ENCODE measurements at places on chromosomes 16 and 17.

DNA sequence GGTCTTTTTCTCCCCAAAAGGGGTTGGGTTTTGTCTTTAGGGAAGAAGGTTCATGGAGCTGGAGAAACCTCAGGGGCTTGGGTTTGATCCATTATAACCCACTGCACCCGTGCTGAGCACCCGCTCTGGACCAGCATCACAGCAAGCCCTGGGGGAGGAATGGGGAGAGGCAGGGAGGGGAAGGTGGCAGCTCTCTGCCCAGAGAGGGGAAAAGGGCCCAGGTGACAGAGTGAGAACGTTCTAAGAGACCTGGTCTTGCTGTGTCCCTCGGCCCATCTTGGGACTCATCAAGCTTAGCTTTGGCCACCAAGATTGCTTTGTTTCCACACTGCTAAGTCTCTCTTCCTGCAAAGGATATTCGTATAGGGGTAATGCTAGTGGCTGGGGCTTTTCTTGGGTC is 38.2 kb upstream of the TAC4 start:
- no peak for DNase-seq

DNA sequence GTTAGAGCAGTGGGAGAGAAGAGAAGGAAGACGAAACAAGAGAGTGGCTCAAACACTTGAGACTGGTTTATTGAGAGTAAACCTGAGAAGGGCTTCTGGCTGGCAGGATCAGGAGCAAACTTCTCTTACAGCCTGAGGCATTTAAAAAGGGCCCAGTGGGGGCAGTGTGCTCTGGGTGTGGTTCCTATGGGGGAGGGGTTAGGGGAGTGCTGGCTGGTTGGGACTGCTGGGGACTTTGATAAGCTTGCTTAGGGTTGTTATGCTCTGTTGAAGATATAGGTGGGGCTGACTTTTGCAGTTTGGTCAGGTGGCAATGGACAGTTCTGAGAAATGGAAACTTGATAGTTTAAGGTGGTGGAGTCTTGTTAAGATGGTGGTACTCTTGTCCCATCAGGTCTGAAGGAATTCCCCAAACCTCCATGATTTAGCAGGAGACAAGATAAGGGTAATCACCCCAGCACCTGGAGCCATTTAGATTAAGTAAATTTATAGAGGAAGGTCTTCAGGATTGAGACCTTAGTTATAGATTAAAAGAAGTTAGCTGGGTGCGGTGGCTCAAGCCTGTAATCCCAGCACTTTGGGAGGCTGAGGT is 79.3 kb downstream of the EMP2 start:
- no peak for DNase-seq

DNA sequence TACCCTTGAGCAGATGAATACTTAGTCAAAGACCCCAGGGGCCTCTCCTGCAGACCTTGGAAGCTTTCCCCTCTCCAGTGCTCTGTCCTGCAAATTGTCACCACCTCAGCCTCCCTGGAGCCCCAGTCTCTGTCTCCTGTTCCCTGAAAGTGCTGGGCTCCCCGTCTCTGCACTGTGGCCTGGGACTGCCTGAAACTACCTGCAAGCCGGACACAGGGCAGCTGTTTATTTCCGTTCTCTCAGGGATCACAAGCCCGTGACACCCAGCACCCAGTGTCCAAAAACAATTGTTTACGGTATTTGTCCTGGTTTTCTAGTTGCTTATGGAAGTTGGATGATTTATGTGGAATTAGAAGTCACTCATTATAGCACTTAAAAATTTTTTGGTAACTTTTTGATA is 81.6 kb upstream of the CHMP6 start:
- no peak for DNase-seq

GRCh38 chr17:56982312-56982711 is 4.4 kb downstream of the SCPEP1 start:
- DNase-seq: no peak

DNA sequence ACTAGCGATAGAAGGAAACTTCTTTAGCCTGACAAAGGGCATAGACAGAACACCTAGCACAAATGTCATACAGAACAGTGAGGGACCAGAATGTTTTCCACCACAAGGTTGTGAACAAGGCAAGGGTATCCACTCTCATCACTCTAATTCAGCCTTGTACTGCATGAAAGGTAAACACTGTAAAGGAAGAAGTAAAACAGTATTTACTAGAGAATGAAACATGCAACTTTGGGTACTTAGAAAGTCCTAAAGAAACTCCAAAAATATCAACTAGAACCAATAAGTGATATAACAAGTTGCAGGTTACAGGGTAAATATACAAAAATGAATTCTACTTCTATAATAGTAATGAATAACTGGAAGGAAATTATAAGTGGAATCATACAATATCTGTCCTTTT is 32.2 kb downstream of the BRIP1 start:
- no peak for DNase-seq

- DNase-seq: no peak
These were observed 12.2 kb upstream of the SLX4 start for GRCh38 chr16:3623642-3624041.

GRCh38 chr17:3848229-3848835 is 2.3 kb upstream of the NCBP3 start:
- DNase-seq: no peak

DNA sequence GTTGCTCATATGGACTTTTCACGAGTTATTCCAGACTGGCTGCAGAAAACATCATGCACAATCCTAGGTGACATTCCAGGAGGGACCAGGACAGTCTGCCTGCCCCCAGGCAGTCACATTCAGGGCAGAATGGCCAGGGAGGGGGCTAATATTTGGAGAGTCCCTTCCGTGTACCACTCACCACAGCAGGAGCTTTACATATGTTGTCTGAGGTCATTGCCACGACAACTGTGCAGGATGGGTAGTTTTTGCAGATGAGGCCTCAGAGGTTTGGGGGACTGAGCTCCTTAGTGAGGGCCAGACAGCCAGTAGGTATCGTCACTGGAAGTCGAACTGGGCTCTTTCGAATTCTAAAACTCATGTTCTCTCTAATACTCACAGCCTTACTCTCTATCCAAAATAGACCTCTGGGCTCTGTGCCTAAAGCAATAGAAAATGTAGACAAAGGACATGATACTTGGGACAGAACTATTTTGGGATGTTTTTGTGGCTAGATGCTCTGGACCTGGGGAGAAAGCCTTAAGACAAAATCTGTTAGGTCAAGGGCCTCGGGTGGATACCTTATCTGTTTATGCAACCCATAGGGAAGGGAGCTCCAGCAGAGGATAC is 338.5 kb downstream of the MAF start:
- no peak for DNase-seq

DNA sequence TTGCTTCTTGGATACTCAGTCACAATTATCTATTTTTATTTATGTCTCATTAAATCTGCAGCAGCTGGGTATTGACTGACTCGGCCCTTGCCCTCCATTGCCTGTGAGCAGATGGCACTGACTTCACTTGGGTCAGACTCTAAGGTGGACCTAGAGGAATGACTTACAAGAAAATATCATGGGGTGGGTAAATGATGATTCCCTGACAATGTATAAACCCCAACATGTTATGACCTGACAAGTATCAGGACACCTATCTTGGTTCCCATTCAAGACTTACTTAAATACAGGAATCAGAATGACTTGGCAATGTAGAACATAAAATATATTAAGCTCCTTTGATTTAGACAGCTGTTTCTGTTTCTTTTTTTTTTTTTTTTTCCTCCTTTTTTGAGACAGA is 953.5 kb downstream of the CDH11 start:
- no peak for DNase-seq

- DNase-seq: no peak
These were observed 47.6 kb downstream of the XPO6 start for GRCh38 chr16:28164140-28164539.

- no peak for DNase-seq
These were observed at the start of gene BMERB1 for GRCh38 chr16:15434425-15435215. Gene BMERB1 (plus strand): TSS chr16:15434588. CDS start chr16:15434654, 66 bp downstream.

DNA sequence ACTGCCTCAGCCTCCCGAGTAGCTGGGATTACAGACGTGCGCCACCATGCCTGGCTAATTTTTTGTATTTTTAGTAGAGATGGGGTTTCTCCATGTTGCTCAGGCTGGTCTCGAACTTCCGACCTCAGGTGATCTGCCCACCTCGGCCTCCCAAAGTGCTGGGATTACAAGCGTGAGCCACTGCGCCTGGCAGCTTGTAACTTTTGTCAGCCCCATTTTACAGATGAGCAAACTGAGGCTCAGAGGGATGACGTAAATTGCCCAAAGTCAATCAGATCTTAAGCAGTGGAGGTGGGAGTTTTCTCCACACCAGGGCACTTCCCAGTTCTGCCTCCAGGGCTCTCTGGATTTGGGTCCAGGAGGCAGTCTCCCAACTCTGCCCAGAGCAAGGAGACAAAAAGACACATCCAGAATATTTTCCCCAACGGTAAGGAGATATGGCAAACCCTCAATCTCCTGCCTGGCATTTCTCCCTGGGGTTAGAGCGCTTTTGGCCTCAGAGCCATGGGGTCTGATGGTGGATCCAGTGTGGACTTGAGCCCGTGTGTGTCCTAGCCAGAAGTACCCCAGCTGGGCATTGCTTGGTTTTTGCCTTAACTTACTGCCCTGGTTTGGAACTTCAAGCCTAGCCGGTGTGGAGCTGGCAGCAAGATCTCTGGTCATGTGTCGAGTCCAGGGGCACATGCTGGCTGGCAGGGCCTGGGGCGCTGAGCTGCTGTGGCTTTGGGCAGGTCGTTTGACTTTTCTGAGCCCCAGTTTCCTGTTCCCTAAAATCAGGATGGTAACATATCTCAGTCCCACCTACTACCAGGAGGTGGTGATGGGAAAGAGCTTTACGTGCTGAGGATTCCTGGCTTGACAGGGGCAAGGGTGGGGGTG is 3.4 kb downstream of the ADAM11 start:
- no peak for DNase-seq

- DNase-seq: no peak
These were observed 8.1 kb downstream of the DNASE1 start for GRCh38 chr16:3662601-3663000.

DNA sequence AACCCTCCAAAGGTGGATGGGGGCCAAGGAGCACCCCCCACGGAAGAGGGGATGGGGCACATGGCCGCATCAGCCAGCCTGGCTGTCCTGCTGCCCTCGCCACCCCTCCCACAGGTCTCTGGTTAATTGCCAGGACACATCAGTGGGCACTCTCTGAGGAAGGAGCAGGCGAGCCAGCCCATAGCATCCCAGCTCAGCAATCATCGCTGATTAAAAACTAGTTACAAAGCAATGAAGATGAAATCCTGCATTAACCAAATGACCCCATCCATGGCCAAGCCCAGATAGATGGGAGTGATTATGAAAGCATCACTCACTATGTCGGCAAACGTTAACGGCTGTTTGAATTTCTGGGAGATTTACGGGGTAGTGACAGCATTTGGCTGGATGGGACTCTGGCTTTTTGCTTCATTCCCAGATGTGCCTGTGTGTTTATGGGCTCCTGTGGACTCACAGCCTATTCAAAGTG is 45.3 kb downstream of the CCDC182 start:
- no peak for DNase-seq

DNA sequence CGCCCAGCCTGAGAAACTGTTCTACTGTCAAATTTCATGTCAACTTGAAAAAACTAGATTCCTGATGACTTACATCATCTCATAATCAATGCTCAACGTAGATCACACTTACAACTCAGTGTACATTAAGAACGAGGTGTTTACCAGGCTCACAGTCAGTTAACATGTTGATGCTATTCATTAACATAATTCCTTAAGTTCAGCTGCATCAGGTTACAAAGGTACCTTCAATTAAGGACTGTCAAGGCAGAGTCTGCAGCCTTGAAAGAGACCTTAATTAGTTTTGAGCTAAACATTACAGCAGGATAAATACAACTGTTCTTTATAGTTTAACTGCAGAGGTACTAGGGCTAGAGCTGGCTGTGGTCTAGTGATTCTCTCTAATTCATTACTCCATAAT is 1.9 kb downstream of the GNA13 start:
- no peak for DNase-seq

DNA sequence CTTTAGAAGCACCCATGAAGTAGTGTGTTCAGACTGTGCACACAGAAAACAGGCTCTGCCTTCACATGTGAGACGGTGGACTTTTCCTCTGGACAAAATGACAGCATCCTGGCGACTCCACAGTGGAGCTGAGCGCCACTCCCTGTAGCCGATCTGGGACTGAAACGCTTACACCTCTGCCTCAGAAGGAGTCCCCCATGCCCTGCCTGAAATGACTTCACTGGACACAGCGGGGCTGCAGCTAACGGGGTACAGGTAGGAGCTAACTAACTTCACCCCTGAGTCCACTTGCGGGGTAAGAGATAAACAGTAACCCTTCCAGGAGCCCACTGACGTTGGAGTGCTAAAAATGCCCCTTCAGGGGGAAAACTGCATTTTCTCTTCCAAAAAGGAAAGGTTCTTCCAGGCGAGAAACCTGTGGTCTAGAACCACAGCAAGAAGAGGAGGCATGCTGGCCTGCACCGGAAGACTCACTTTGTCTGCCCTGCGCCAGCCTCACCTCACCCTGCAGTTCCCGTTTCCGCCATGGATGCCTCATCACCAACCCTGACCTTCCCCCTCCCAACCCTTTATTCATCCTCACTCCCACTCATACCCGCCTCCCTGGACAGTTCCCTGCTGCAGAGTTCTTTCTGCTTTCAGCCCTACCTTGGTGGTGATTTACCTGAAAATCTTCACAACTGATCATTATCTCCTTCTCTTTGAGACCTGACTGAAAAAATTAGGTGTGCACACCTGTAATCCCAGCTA is 19.4 kb upstream of the ENDOV start:
- no peak for DNase-seq

GRCh38 chr17:19867329-19868078 is at the start of gene ULK2:
Gene ULK2 (minus strand): TSS chr17:19867936. CDS start chr17:19867417, 519 bp downstream.
- no peak for DNase-seq

- DNase-seq: no peak
These were observed 28.5 kb upstream of the C17orf107 start for GRCh38 chr17:4870855-4871254.

DNA sequence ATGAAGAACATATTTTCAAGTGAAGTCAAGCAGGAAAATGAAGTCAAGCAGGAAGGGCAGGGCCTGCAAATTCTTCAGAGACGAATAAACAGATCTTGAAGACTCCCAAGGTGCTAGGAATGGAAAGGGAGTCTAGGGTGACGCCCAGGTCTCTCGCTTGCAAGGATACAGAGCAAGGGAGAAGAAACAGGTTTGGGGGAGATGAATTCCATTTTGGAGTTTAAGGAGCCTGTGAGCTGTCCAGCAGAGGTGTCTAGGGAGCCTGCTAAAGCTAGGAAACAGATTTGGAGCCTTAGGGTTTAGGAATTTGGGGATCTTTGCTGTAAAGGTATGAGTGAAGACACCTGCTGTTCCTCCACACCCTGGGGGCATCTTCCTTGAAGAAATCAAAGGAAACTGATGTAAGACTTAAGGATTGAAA is 2.0 kb upstream of the UNKL start:
- no peak for DNase-seq

- no peak for DNase-seq
These were observed 20.9 kb downstream of the COIL start for GRCh38 chr17:56939869-56940484.
